HL-60 (cell line): ENCODE measurements at places on chromosomes 4 and X.

DNA sequence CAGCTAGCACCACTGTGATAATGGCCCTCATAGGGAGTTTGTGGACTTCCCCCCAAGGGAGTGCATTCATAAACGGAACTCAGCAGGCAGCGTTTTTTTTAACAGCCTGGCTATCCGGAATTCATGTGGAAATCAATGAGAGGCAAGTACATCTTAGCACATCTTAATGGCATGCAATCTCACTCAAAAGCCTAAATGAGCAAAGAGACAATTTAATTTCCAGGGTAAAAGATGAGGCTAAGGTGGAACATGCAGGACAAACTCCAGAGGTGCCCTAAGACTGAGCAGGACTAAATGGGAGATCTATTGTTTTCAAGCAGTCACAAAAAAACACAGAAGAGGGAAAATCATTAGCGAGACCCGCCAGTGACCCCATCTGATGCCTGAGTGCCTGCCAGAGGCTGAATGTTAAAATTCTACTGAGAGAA lies 243.5 kb upstream of the KCNIP4 start:
- no peak for DNase-seq

GRCh38 chr4:153485359-153485758 lies 19.2 kb downstream of the TMEM131L start:
- no peak for DNase-seq

- DNase-seq = peak; percentile 40
Observed at GRCh38 chrX:1205681-1206611, 6.5 kb downstream of the CRLF2 start.

DNA sequence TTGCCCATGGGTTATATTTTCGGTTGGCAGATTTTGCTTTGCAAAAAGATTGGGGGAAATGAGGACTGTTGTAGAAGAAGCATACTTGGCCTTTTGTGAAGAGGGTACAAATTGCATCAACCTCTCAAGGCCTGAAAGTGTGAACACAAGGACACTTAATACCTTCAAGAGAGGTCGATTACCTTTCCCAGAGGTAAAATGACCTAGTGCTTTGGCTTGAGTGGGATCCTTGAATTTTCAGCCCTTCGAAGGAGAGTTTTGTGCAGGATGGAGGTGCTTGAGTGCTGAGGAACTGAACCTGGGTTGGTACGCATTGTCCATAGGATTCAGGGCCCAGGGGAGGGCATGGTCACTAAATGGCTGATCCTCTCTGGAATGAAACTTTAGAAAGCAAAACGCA lies 27.6 kb upstream of the NKAP start:
- DNase-seq = no peak

DNA sequence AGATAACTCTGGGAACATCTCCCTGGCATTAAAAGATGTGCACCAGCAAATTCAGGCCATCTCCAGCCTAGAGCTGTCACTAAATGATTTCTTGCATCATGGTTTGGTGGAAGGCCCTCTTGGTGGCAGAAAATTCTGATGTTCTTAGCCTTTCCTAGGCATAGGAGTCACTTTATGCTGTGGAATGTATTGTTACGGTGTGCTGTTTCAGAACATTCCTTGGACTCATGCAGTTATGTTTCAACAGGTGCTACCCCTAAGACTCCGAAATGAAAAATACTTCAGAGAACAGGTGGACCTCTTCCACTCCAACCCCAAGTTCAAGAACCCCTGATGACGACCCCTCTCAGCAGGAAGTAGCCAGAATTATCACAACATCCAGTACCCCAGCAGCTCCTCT lies 20.3 kb upstream of the PAPSS1 start:
- DNase-seq = no peak

DNA sequence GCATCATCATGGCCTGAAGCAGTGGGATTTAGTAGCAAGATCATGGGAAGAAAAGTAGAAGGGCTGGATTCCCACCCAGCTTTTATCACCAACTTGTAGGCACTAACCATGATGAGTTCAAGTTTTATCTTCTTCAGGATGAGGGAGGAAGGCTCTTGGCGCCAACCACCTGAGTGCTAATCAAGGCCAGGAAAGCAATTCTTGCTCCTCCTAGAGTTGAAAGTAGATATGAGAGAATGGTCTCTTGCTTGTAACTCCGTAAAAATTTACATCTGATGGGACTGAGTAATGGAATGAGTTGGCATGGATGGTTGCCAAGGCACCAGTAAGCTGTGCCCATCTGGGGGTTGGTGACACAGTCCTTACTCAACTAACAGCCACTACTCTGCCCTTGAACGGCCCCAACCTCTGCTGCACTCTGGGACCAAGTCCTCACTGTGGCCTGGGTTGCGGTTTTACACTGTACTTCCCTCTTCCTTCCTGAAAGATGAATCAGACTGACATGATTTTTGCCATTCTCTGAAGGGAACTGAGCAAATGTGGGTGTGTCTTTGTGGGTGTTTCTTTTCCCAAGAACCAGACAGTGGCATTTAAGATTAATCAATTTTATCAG lies 39.4 kb upstream of the NDP start:
- DNase-seq = peak; percentile 62

GRCh38 chr4:123554801-123555232 lies 158.2 kb downstream of the SPRY1 start:
- DNase-seq = peak; percentile 42

DNA sequence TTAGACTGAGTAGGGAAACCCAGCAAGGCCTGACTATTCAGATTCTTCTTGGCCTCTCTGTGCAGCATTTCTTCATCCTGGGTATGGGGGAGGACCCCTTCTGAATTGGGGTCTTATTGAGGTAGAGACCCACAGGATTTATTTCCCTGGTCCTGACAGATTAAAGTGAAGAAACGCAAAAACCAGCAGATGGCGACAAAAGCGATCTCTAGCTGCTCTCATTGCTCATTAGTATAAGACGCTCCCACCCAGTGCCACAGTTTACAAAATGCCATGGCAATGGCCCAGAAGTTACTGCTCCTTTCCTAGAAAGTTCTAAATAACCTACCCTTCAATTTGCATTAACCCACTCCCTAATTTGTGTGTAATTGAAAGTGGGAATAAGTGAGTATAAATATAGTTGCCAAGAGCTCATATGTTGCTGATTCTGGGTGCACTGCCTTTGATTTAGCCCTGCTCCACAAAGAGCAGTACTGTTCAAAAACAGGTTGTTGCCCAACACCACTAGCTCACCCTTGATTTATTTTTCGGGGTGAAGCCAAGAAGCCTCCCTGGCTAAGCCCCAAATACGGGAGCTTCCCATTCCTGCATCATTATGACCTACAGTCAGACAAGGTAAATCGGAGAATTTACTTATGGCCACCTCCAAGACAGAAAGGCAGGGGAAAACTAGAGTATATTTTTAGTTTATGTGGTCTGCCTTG lies 3.7 kb upstream of the BEX4 start:
- no peak for DNase-seq

GRCh38 chr4:148850257-148850995 lies 408.2 kb upstream of the NR3C2 start:
- DNase-seq = no peak

DNA sequence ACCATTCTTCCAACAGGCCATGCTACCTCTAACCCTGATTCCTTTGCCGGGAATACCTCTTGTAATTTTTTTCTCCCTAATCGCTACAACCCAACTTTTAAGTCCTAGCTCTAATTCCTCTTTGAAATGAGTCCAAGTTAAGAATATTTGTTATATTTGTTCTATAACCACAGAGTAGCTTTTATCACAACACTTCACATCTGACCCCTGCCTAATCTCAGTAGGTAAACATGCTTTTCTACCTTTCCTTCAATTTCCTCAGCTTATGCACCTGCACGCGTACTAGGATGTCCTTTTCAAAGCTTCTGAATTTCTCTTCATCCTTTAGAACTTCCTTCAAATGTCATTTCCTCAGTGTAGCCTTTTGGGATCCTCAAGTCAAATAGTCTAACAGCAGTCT lies 915.5 kb upstream of the LCORL start:
- no peak for DNase-seq

- no peak for DNase-seq
Observed at GRCh38 chrX:136851526-136851925, 29.0 kb downstream of the RBMX start.
